ENCODE measurements at places on chromosomes 16 and 17.

GRCh38 chr17:80849119-80849518 lies 142.5 kb upstream of the CHMP6 start:
- DNase-seq, result no peak

GRCh38 chr16:50602531-50603205 lies 54.5 kb downstream of the NKD1 start:
- no peak for DNase-seq

DNA sequence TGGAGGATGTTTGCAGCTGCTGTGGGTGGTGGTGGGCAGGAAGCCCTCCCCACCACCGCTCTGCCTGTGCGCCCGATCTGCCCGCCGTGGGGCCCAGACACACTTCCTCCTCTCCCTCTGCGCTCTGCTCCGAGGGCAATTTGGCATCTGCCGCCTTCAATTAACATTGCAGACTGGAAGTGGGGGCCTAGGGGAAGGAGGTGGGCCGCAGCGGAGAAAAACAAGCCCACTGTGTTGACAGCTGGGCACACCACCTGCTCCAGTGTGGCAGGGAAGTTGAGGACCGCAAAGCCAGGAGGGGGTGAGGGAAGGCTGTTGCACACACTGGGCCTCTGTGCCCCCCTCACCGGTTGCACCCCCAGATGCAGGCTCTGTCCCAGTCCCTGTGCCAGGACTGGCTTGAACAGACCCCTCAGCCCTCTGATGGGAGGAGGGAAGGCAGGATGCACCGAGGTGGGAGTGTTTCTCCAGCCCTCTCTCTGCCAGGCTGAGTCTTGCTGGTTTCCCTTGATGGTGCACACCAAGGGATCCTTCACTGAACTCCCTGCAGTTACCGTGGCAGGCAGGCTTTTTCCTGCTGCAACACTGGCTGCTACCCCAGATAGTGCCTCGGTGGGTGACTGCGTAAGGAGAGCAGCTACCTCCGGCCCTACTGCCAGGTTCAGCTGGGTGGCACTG lies 72.8 kb upstream of the MED9 start:
- peak; percentile 26 for DNase-seq

GRCh38 chr16:49058382-49058781 lies 223.3 kb downstream of the CBLN1 start:
- DNase-seq, result no peak

- no peak for DNase-seq
Observed at GRCh38 chr17:80169784-80170500, at the start of gene CARD14. CARD14 (plus strand) TSS chr17:80170030; CDS start chr17:80181439, 11,409 bp downstream.

- DNase-seq, result no peak
Observed at GRCh38 chr17:69431835-69432234, 17.3 kb downstream of the MAP2K6 start.

- no peak for DNase-seq
Observed at GRCh38 chr17:11023639-11024479, 186.0 kb upstream of the PIRT start.

DNA sequence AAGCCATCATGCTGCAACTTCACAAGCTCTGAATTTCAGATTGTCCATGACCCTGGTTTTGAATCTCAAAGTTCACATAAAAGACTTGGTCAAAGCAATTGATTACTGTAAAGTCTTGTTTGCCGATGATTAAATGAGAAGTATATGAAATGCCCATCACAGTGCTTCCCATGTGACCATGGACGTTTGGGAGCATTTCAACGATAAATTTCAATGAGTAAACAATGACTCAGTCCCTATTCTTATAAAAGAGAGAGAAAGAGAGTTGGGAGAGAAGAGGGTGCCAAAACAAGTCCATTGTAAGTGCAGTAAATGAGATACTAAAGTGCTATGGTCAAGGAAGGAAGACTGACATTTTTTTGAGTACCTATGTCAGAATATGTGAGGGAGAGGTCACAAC lies 276.9 kb downstream of the SOX9 start:
- no peak for DNase-seq

GRCh38 chr16:21989751-21990150 lies 11.2 kb downstream of the PDZD9 start:
- no peak for DNase-seq

- DNase-seq, result no peak
Observed at GRCh38 chr17:72420775-72421127, 299.9 kb downstream of the SOX9 start.

GRCh38 chr17:29163563-29163962 lies 16.6 kb downstream of the MYO18A start:
- DNase-seq, result no peak

- DNase-seq, result peak; percentile 97
Observed at GRCh38 chr17:44199553-44200477, at the start of gene ATXN7L3. ATXN7L3 (minus strand) TSS chr17:44199884; CDS start chr17:44198070, 1,814 bp downstream.

DNA sequence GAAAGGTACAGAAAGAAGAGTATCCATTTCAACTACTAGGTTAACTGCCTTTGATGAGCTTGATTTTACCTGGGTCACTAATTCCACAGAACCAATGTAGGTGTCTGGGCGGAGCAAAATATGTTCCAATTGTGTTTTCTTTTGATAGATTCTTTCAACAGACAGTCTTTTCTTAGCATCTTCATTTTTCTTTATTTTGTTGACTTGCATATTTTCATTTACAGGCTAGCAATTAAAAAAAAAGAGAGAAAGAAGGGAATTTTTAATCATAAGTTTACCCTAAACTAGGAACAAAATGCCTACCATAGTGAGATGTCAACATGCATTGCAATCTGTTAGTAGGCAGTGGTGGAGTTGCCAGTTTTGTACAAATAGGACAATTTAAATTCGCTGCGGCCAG lies 1.0 kb downstream of the TOP2A start:
- no peak for DNase-seq

GRCh38 chr16:88465387-88465983 lies 12.4 kb downstream of the ZFPM1 start:
- no peak for DNase-seq

GRCh38 chr17:40577611-40578065 lies 12.4 kb upstream of the CCR7 start:
- DNase-seq, result no peak

DNA sequence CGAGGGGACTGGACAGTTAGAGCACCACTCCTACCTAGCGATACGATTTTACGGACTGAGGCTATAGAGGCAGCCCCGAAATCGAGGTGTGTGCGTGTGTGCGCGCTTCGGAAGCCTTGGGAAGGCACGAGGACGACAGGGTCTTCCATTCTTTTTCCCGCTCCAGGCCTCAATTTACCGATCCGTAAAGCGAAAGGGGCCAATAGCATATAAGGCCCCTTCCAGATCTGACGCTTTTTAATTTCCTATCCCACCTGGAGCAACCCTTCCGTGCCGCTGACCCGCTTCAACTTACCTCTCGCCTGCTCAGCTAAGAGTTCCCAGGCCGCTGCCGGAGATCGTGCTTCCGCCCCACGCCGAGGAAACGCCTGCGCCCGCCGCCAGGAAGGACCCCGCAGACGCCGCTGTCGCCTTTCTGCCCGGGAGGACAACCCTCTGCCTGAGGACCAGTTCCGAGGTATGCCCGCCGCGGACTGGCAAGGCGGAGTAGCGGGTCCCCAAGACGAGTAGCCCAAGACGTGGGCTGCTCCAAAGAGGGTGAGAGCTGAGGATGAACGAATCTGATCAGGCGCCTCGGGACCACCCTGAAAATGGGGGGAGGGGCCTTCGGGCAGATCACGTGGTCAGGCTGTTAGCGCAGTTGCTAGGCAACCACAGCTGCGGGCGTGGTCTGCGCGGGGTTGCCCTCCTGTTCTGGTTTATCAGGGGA lies at the start of gene EFTUD2:
Gene EFTUD2 (minus strand): TSS at position 372 of the 709 bp plus-strand sequence. CDS start 4,924 bp downstream, outside the sequence.
- peak; percentile 85 for DNase-seq

GRCh38 chr17:62703261-62703775 lies 75.8 kb downstream of the MRC2 start:
- no peak for DNase-seq

- DNase-seq, result no peak
Observed at GRCh38 chr17:63692195-63692816, 7.6 kb downstream of the LIMD2 start.

GRCh38 chr17:72126575-72127486 lies 6.0 kb downstream of the SOX9 start:
- no peak for DNase-seq

DNA sequence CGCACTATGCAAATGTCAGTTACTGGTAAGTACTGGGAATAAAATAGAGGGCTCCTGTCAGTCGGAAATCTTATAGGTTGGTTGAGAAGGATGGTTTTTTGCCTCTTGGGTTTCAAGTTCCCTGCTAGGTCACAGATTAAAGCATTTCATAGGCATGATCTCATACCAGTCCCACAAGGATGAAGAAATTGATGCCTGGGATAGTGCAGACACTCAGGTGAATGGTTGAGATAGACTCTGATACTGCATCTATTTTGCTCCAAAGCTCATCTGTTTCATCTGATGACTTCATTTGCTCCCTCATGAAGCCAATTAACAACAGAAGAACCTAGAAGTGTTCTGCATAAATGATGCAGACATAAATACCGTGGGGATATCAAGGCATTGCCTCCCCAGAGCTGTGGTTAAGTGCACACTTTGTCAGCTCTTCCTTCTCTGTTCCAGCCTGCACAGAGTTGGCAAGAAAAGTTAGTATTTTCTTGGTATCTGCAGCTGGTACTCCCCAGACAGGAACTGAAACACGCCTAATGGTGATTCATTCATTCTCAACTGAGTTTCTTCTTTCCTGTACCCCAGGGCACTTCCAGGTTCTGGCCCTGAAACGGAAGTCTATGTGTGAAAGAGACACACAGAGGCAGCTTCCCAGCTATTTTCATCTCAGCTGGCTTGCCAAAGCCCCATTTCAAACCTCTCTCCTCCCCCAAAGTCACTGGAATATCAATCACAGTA lies 418.3 kb upstream of the SALL1 start:
- DNase-seq, result no peak

DNA sequence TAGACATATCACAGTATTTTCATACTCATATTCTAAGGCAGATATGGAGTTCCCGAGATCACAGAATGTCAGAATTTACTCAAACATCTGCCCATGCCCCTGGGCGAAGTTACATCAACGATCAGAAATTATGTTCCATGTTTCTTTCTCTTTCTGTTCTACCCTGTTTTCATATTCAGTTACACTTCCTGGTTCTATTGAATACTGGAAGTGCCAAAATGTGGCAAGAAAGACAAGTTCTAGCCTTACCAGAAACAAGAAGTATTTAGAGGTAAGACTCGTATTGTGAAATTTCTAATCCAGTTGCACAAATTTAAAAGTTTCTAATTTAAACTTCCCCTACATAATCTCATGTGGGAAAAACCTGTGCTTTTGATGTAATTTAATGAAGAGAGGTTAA lies 36.1 kb downstream of the KCNJ2 start:
- DNase-seq, result peak; percentile 93

DNA sequence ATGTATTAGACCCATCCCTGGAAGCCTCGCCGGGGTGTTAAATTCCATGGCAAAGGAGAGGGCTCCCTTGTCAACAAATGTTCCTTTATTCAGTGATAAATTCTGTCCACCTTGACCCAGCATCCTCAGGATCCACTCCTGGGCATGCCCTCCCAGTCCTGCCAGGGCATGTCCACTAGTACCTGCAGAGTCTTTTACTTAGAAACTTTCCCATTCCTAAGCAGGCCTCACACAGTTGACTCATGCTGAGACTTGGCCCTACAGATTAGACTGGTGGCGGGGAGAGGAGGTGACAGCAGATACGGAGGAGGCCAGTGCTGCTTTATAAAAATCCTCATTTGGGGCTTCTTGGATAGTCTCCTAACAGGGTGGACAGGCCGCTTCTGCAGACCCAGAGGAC lies 88.8 kb downstream of the CYLD start:
- DNase-seq, result no peak

DNA sequence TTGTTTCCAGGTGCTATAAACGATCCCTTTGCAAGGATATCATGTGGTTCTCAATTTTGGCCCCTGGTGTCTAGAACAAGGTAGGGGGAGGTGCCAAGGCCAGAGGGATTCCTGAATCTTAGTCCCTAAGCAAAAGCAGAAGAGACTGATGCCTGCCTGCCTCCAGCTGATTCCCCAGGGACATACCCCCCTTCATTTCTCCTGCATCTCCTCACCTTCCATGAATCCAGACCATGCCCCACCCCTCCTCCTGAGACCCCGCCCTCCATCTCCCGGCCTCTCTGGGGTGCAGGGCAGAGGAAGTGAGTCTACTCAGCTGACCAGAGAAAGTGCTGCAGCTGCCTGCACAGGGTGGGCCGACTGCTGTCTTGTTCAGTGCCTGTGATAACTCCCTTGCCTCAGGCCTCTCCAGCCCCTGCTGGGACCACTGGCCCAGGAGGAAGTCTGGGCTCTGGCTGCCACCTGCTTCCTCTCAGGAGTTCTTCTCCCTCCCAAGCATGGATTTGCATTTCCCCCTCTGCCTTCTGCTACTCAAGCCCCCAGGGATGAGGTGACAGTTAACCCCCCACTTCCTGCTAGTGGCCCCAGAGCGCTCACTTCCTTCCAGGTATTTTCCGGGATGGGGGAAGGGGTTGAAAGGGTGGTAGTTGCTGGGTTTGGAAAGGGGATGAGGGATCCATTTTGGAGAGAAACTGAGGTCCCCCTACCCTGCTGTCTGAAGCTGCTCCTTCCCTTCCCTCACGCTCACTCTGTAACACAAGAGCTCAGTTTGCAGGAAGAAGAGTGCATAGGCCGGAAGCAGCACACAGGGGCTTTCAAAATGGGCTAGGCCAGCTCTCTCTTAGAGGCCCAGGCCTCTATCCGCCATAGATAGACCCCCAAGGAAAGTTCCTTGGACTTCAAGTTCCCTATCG lies 10.5 kb upstream of the TSPOAP1 start:
- peak; percentile 96 for DNase-seq

GRCh38 chr17:32567511-32567910 lies 80.7 kb downstream of the CDK5R1 start:
- no peak for DNase-seq
